ENCODE measurements at places on chromosomes 13 and 19. TPM values are rescaled to one million over a fixed set of nuclear protein-coding genes. Genes with fewer than 3 reads are reported as not detected.

- DNase-seq: peak; percentile 61
Observed at GRCh38 chr13:114110091-114110829, 22.2 kb downstream of the RASA3 start.

CCDC124 gene
- total RNA-seq: 106 TPM

KASH5 gene
- not detected for total RNA-seq

CGB3 gene
- not detected for total RNA-seq

CEACAM1 gene
- not detected for total RNA-seq

DNA sequence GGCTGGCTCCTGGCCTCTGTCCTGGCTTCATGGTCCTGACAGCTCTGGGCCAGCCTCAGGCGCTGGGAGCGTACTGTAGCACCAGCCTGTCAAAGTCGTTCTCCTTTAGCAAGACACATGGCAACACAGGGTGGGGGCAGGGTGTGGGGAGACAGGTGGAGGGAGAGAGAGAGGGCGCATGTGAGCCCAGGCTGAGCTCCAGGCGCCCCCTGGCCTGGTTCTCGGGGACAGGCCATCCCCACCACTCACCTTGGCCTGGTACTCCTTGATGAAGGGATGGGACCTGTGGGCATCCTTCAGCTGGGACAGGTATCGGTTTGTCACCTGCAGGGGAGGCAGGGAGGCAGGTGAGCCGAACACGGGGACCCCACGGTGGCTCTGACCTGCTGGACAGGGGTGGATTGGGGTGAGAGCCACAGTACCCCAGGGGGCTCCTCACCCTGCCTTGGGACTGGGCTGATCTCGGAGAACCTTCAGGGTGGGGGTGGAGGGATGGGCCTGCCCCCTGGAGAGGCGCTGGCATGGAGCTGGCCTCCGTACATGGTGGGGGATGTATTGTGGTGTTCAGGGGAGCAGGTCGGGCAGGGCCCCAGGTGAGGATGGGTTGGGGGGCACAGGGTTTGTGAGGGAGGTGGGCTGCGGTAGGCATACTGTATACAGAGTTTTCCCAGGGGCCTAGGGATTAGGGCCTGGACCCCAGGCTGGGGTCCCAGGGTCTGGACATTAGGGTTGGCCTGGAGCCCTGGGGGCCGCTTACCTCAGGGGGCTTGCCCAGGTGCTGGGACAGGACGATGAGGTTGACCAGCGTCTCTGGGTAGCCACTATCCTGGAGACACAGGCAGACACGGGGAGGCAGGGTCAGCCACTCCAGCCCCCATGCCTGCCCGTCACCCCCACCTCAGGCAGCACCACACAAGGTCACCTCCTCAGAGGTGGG is 3.9 kb upstream of the CERS1 start:
- DNase-seq: no peak

GRCh38 chr13:86862137-86862536 is 809.0 kb upstream of the SLITRK5 start:
- DNase-seq: no peak

CLEC11A gene
- 3.0 TPM for total RNA-seq
